ENCODE measurements at places on chromosomes 3 and 15.
A peak's percentile ranks its signal among the peaks of the same experiment; 100 is the strongest.

DNA sequence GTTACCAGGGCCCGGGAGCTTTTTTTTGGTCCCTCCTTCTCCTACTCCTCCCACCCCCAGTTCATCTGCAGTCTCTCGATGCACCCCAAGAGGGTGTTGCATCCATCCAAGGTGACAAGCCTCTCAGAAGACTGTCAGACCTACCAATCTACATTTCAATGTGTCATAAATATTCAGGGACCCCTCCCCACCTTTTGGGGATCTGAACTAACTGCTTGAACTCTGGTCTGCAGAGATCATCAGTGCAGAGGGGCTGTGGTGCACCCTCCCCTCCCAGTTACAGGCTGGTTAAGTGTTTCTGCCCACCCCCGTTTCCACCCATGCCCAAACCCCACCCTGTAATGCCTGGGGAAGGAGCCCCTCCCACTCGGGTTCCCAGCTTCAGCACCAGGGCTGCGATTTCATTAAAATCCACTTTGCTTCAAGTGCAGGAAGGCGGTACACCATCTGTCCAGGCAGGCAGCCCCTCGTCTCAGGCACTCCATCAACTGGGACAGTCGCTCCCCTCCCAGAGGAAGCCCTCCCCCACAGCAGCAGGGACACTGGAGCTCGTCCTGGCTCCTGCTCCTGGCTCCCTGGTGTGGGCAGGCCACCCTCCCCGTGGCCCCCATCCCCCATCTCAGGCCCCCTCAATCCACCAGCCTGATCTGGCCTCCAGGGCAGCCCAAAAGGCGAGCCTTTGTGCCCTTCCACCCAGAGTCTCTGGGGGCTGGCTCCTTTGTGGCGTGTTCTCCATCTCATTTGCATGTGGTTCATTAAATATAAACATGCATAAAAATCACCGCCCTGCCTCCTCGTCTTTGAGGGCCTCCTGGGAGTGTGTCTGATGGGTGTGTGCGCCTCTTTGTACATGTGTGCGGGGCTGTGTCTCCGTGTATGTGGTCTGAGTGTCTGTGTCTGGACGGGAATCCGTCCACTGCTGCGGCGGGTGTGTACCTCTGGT is 32.3 kb downstream of the RNU5B-1 start:
- no peak for DNase-seq

- DNase-seq = no peak
These were observed 1.4 kb downstream of the EPHB1 start for GRCh38 chr3:134796281-134797056.

DNA sequence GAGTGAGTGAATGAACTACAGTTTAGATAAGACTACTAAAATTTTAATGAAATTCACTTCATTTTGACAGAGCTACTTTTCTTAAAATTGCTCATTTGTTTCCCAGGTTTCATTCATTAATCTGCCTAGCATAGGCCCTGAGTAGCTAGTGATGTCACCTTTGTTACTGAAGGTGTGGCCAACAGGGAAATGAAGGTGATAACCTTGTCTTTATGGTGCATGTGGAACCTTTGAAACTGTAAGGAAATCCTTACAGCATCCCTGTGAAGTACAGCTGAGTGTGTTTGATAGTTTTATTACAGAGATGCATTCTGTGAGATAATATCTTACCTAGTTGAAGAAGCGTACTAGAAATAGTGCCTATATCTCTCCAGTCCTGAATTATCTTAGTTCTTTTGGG is 112.9 kb downstream of the AKAP13 start:
- no peak for DNase-seq

DNA sequence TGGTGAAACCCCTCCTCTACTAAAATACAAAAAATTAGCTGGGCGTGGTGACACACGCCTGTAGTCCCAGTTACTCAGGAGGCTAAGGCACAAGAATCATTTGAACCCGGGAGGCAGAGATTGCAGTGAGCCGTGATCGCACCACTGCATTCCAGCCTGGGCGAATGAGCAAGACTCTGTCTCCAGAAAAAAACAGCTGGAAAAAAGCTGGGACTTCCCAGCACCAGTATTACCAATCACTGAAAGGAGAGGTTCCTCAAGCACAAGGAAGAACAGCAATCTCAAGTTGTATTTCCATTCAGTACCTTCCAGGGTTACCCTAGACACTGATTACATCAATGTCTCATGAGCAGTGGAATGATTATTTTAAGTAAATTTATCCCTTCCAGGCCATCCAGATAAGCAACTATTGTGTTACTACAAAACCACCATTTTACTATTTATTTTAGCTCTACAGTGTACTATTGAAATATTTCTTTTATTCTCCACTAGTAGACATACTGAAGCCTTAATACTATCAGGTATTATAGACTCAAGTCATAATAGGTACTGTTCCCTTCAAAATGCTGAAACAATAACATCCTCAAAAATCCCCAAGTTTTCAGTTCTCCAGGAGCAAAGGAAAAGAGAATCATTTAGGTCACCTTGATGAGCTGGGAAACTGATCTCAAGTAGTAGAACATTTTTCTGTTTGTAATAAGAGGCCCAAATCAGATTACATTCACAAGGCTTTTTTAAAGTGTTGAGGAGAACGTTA is 54.8 kb upstream of the VGLL4 start:
- DNase-seq = no peak

DNA sequence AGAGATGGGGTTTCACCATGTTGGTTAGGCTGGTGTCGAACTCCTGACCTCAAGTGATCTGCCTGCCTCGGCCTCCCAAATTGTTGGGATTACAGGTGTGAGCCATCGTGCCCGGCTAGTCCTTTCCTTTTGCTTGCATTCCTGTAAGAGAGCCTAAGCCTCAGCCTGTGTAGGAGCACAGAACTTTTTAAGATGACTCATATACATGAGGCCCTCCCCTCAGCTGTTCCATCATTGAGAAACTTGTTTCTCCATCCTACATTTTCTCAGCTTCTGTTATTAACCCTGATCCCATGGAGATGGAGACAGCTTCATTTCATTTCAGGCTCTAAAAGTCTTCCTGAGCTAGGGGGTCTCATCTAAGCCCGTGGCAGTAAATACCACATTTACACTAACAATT is 123.3 kb downstream of the PLOD2 start:
- no peak for DNase-seq

- DNase-seq = peak; percentile 97
These were observed 14.4 kb upstream of the MRPS22 start for GRCh38 chr3:139329364-139329850.

DNA sequence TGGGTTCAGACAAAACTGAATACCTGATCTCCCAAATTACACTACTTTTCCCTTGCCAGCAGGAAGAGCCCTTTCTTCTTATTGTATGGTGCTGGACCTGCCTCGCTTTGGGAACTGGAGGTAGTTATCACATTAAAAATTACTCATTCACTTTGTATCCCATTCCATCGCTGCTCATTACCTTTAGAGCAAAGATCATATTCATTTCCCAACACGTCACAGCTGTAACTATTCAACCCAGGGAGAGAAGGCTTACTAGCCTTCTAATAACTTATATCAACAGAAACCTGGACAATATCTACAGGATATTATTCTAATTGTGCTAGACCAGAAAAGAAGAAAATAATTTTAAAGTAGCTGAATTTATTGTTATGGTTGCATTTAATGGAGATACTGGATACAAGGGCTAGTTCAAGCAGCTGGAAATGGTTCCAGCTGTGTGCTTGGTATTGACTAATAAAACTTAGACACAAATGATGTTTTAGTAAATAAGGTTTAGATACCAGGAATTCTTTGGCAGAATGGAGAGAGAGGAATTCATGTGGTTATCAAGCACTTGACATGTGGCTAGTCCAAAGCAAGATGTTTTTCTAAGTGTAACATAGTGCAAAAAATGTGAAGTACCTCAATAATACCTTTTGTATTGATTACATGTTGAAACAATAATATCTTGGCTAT is 656.3 kb downstream of the ROBO1 start:
- DNase-seq = no peak

DNA sequence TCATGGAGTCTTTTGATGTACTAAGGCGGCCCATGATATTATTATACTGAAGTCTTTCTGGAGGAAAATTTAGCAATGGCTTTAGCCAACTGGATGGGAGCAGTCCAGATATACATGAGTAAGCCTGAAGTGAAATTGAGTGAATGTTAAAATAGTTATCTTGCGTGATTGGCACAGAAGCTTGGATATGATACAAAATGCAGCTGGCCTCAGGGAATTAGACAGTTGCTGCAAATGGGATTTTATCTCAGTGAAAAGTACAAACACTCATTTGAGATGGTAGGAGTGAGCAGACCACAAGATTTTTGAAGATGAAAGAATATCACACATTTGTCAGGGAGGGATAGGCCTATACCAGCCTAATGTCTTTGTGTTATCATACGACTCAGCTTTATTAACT is 8.9 kb downstream of the LMOD3 start:
- no peak for DNase-seq

DNA sequence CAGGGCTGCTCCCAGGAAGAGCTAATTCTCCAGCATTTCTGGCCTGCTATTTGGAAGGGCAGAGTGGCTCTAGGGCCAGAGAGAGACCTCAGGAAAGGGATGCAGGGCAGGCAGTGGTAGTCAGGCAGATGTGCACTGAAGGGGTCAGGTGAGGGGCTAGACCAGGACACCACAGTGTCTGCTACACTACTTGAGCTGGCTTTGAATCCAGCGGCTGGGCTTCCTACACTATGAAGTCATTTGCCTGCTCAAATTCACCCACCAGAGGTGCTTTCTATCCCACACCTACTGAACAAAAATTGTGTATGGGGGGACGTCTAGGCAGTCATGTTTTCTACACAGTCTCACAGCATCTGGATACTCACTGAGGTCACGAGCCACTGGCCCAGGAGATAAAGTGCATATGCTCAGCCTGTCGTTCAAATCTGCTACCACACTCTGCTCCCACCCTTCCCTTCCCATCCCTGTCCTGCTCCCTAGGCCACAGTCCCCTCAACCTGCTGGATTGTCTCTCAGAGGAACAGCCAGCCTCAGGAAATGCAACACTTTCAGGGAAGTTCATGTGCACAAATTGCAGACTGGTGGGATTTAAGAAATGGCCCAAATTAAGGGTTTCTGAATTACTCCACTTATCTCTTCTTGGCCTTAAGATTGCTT is 49.9 kb upstream of the SLC6A11 start:
- DNase-seq = no peak

DNA sequence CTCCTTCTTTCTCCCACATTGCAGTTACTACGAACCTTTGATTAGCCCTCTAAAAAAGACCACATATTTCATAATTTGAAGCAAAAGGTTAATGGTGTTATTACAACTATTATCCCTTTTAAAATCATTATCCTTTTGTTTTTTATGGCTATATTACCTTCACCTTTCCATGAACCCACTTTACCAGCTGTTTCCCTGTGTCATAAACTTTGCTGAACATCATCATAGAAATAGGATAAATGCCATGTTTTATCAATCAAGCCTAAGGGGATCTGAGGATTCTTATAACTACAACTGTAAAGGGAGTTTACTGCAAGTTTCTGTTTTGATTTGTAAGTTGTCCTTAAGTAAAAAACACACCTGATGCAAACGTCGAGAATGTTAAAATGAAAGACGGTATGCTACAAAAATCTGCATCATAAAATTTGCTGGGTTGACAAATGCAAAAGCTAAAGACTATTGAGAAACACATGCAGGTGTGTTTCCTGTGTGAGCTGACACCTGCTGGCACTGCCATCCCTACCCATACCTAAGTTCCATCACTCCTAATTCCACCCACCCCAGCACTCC is 39.1 kb upstream of the ARRDC4 start:
- DNase-seq = no peak

GRCh38 chr3:60657972-60658371 is 593.3 kb downstream of the FHIT start:
- no peak for DNase-seq

DNA sequence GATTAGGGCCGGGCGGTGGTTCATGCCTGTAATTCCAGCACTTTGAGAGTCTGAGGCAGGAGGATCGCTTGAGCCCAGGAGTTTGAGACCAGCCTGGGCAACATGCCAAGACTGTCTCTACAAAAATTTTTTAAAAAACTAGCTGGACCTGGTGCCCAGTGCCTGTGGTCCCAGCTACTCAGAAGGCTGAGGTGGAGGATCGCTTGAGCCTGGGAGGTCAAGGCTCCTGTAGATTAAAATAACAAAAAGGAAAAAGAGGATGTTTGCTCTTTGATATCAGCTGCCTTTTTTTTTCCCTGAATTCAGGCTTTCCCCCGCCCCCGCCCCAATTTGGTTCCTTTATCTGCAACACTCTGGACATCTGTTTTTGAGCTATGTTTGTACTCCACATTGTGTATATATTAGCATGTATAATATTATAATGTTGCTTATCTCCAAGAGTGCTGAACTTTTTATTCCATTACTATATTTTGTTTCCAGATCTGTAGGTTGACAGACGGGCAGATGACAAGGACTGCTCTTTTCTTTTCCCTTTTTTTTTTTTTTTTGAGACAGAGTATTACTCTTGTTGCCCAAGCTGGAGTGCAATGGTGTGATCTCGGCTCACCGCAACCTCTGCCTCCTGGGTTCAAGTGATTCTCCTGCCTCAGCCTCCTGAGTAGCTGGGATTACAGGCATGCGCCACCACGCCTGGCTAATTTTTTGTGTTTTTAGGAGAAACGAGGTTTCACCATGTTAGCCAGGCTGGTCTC is 4.6 kb downstream of the SNAP23 start:
- DNase-seq = no peak

GRCh38 chr3:174822320-174822719 is 36.8 kb upstream of the NAALADL2 start:
- DNase-seq = no peak

DNA sequence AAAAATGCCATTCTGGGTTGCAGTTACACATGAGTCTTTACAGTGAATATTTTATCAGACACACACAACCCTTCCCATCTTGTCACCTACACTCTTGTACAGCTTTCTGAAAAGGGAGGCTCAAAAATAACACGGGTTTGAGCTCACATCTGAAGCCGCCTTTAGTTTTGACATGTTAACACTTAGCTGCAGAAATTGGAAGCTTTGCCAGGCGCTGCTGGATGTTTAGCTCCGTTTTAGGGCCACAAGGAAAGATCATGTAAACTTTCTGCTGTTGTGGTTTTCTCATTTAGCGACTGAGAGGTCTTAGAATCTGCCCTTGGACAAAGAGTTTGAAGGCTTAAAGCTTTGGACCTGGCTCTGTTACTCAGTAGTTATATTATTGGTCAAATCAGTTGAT is 120.1 kb downstream of the OXNAD1 start:
- DNase-seq = no peak

DNA sequence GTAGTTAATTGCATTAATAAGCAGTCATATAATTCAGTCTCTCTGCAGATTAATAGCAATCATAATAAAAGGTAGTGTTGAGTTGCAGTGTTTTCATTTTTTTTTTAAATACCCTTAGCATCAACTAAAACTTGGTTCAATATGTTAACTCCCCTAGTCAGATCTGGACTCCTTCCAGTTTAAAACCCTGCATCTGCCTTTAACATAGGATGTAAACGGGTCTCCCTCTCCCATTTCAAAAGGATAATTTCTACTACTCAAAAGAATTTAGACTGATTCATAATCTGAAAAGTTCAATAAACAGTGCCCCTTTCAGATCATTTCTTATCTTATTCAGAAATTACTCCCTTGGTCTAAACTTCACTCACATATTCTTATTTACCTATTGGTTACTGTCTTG is 11.4 kb downstream of the CPOX start:
- DNase-seq = no peak

Measured in activated CD8-positive, alpha-beta memory T cell treated with anti-CD3 and anti-CD28 coated beads for 24 hours (primary cell).